ENCODE measurements at places on chromosomes 5 and 9. TPM values are rescaled to one million over a fixed set of nuclear protein-coding genes. Genes with fewer than 3 reads are reported as not detected.

Gene PCDHB5
- 0.14 TPM for total RNA-seq

Gene FRMD3
- total RNA-seq: under 0.01 TPM

Gene TMEFF1
- 0.88 TPM for total RNA-seq

Gene HTR4
- not detected for total RNA-seq

Gene SLC6A7
- total RNA-seq: under 0.01 TPM

Gene MSMP
- not detected for total RNA-seq

Gene SURF4
- total RNA-seq: 449 TPM

Gene SCGB3A2
- not detected for total RNA-seq

Gene ADAMTSL2
- total RNA-seq: 0.57 TPM

Gene IL17B
- total RNA-seq: 0.72 TPM

Gene TAL2
- total RNA-seq: not detected

Gene CAVIN4
- total RNA-seq: 3.7 TPM

Gene SLCO6A1
- total RNA-seq: 0.14 TPM

Gene BTNL9
- total RNA-seq: not detected

Gene TXNDC8
- not detected for total RNA-seq

Gene PDGFRB
- 114 TPM for total RNA-seq

Gene AGXT2
- not detected for total RNA-seq

Gene IL3
- not detected for total RNA-seq

Gene GAPT
- not detected for total RNA-seq

Gene CHSY3
- 15.6 TPM for total RNA-seq

Gene CCNO
- 0.14 TPM for total RNA-seq

Gene OR1J2
- total RNA-seq: not detected

Gene CARTPT
- not detected for total RNA-seq

Gene PRRC2B
- 109 TPM for total RNA-seq

Gene PDE6A
- total RNA-seq: not detected

Gene OR1L8
- not detected for total RNA-seq

Gene BAAT
- total RNA-seq: not detected

Gene C6
- total RNA-seq: not detected

Gene GABRA1
- total RNA-seq: not detected

Gene TRPM6
- total RNA-seq: under 0.01 TPM

Gene DCTN3
- 68.3 TPM for total RNA-seq

Gene FNIP1
- 72.4 TPM for total RNA-seq

All from placental pericyte (primary cell).